H1 (cell line): ENCODE measurements at places on chromosomes 1 and 21. TPM values are rescaled to one million over a fixed set of nuclear protein-coding genes. Genes with fewer than 3 reads are reported as not detected.

The AADACL3 gene
- 2.3 and 2.4 TPM in 2 replicates for total RNA-seq

The TMEM52 gene
- total RNA-seq, result 14.6 and 15.0 TPM in 2 replicates

The CSF3R gene
- not detected in 2 replicates for total RNA-seq

The S100A5 gene
- total RNA-seq, result not detected in 2 replicates

DNA sequence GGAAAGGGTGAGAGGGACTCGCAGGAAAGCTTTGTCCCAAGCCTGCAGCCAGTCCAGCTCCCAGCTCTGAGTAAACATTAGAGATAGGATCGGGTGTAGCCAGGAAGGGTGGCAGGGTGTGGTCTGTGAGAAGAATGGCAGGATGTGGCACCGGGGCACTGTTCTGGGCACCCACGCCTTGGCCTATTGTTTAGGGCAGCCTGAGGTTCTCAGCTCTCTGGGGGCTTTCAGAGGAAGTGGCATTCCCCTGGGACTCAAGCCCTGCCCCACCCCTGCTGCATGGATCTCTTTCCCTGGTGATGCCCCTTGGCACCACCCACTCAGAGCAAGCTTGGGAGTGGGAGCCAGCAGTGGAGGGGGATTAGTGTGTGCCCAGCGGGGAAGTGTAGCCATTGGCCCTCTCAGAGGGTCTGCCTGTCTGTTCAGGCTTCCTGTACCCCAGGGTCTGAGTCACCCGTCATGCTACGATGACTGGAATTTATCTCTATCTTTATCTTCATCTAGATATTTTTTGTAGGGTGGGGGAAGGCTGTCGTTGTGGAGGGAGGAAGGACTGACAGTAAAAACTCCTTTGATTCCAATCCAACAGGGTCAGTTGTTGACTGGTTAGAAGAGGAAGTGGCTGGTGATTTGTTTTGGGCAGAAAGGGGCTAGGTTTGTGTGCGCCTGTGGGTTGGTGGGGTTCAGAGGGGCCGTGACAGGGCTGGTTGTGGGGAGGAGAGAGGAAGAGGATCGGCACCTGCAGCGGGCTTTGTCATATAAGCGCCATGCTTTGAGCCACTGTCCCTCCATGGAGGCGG, 31.6 kb downstream of the SOX13 start:
- no peak for DNase-seq

DNA sequence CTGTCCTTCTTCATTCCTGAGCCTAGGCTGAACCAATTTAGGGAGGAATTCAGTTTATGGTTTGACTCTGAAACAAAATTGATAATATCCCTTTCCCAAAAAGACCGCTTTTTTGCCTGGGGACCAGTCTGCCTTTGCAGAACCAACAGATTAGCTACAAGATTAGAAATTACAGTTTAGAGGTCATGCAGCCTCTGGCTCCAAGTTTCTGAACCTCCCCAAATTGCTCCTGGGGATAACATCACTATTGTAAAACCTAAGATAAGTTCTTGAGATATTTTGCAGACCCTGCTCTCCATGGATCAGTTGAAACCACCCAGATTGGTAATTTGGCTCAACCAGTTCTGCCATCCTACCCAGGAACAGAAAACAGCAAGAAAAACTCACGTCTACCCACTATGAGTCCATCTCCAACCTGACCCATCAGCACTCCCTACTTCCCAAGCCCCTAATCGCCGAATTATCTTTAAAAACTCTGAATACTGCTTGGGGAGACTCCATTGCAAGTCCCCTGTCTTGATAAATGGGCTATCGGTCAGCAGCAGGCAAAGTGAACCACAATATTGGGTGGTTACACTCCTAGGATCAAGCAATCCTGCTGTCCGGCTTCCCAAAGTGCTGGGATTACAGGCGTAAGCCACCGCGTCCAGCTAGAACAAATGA, 605 bp upstream of the RABGGTB start:
- DNase-seq, result no peak

DNA sequence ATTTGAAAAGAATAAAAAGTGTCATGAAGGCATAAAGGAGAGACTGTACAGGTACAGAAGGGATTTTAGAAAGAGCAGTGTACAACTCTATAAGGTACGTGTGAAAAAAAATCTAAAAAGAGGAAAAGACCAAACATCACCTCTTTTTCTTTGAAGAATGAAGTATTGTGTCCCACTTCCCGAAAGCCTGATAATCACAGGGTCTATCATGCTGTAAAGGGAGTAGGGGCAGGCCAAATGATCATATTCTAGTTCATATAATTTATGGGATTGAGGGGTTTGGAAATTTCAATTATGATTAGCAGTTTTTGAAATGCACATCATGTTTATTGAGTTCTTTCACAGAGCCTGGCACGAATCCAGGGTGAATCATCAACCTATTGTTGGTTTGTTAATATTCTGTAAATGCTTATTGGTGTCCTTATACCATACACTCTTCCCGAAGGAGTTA, 910 bp upstream of the RERE start:
- no peak for DNase-seq
